ENCODE measurements at places on chromosomes 3 and 15.
A peak's percentile ranks its signal among the peaks of the same experiment; 100 is the strongest.

DNA sequence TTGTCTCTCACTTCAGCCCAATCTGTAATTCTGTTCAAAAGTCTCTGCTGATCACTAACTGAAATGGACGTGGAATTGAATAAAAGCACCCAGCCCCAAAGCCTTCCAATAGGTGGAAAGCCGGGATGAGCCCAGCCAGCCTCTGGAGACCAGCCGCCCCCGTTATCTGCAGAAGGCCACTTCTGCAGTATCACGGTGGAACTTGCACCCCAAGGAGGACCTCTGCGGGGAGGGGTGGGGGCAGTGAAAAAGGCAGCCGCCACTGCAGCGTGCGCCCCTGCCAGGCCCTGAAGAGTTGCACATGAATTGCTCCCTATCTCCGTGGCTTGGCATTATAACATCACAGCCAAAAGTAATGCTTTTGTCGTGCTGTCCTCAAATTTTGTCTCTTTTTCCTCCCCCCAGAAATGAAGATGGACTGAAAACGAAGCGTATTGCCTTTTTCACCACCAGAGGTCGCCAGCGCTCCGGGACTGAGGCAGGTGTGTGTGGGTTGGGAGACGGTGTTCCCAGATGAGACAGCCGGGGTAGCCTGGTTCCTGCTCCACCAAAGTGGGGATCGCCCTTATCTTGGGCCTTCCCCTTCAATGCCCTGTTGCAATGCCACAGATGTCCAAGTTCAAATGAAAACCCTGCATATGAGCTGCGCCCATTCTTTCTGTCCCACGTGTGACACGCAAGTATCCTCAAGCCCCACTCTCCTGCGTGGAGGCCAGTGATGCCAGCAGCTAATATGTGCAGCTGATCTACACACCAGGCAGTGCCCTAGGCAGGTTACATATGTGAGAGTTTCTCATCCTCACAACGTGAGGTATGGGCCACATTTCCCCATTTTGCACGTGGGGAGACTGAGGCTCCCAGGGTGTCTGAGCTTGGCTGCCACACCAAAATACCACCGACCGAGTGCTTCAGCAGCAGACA is 96.0 kb downstream of the LRRK1 start:
- DNase-seq, result peak; percentile 47

DNA sequence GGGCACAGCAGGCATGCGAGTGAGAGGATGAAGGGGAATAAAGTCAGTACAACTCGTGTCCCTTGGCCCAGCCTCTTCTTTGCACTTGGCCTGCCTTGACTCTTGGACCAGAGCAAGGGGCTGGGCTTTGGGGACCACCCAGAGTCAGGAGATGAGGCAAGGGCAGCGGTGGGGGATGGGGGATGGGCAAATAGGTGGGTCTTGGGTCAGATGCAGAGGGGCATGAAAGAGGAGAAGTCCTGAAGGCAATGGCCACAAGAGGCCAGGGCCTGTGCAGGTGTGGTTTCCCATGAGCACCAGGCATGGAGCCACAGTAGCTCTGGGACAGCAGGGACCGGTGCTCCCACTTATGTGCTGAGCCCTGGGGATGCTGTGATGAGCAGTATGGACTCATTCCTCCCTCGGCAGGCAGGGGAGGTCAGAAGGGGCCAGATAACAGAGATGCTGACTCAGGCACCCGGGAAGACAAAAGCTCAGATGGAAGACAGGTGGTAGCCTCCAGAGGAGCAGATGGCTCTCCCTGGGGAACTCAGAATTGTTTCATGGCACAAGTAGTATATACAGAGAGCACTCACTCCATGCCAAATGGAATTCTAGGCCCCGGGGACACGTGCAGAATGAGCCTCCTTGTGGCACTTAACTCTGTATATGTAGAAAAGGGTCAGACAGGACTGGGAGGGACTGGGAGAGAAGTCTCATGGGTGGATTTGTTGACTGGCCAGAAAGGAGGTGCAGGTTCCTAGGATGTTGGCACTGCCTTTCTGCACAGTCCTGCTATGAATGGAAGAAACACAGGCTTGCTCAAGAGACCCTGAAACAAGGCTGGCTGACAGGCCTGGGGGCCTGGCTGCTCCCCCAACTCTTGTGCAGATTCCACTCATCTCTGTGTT is 14.3 kb downstream of the ZBTB47 start:
- DNase-seq, result no peak

GRCh38 chr3:190645932-190646460 is 132.1 kb downstream of the IL1RAP start:
- DNase-seq, result no peak

- no peak for DNase-seq
These were observed 70.4 kb upstream of the GATA2 start for GRCh38 chr3:128563439-128563838.

DNA sequence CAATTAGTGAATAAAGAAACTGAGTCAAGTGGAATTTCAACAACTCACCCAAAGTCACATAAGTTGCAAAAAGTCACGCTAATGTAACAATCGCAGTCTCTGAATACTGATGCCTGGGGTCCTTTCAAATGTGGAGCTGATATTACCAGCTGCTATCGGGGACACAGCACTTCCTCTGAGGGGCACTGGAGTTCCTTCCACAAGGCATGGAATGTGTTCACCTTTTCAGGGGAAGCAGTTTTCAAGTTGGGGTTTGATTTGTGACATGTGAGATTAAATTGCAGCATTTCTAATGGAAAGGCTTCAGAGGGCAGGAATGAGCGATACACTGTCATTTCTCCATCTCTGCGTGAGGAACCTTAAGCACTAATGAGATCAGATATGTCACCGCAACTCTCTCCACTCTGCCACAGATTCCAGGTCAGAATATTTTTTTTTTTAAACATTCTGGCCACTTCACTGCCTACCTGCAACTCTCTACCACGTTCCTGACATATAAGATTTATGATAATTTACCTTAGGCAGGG is 807.2 kb upstream of the CFAP20DC start:
- DNase-seq, result no peak

DNA sequence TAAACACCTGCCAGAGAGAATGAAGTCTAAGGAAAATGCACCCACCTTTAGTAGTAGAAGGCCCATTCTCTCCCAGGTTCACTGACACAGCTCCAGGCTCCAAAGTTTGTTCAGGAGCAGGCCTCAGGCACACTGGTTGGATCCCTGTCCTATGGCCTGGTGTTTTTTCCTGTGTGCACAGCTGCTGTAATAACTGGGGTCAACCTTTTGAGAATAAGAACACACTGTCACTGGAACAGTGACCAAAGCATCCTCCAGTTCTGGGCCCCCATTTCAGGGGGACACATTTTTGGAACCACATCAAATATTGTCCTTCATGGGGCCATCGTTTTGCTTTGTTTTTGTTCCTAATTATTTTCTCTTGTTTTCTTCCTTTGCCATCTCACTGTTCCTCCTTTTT is 95.8 kb downstream of the ARNT2 start:
- DNase-seq, result no peak

- DNase-seq, result no peak
These were observed 47.2 kb upstream of the EIF1B start for GRCh38 chr3:40262331-40262730.

DNA sequence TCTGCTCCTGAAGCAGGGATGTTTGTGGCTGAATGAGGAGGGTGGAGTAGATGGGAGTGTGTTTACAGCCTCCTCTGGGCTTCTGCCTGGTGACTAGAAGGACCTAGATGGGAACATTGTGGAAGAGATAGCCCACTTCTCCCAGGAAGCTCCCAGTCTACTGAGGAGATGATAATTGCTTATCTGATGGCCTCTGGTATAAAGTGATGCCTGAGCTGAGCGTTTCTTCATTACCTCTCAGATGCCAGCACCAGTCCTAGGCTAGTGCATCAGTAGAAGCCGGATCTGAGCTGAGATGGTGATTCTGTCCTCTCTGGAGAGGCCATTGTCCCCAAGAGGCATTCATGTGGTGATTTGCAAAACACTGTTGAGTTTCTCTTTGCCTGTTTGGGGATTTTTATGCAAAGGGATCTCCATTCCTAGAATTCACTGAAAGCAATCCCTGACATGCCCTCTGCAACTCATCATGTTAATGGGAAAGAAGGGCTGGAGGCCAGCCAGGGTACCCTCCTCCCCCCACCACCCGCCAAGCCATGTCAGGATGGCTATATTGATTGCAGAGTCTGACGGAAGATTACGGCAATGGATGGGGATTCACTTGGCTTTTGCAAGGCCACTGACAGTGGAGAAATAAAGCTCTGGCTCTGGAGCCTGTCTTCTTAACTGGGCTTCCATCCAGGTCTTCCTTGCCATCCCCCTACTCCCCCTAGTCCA is 166.4 kb upstream of the ROPN1 start:
- DNase-seq, result no peak

DNA sequence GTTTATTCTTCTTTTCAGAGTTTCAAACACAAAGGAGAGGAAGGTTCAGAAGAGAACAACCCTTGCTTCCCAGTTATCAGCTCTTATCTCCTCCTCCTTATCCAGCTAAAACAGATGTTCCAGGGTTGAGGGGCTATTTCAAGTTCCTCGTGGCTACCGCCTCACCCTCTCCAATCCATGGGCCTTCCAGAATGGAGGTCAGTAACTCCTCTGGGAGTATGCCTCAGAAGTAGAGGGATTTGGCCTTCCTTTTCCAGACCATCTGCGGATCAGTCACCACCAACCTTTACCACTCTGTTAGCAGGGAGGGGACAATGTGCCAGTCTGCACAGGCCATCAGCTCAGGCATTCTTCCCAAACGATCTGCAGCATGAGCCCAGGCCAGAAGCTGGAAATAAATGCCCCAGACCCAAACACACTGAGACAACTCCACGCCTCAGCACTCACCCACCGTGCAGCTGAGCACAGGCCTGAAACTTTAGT is 14.8 kb downstream of the HTR3C start:
- no peak for DNase-seq

DNA sequence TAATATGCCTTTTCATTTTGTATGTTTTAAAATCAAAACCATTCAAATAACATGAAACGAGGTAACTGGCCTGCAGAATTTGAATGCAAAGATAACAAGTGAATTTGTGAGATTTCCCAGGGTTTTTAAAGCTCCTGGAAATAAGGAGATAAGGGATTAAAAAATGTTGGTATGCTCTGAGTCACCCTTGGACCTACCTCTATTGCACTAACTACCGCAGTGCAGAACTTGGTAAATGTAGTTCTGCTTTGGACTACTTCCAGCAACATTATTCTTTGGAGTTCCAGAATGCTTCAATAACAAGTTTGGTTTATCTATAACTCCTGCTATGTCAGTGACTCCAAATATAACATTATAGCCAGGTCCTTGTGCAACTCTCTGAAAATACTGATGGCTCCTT is 201.7 kb downstream of the GAP43 start:
- DNase-seq, result no peak

GRCh38 chr3:121545574-121546455 is at the start of gene POLQ:
Gene POLQ (minus strand): TSS chr3:121545988. CDS start chr3:121545877, 111 bp downstream.
- DNase-seq, result peak; percentile 77

DNA sequence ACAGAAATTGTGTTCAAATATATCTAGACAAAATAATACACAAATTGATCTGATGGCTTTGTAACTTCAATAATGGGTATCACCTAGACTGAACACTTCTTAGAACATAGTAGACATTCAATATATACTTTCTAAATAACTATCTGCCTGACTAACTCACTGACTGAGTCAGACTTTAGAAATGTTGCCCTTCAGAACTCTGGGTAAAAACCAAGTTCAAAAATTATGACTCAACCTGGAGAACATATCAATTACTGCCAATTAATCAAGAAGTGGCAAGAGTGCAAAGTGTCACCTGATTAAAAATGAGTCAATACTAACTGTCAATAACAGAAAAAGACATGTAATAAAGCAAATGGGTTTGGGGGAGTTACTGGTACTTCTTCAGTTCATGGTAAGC is 144.6 kb upstream of the TMCO5A start:
- no peak for DNase-seq

DNA sequence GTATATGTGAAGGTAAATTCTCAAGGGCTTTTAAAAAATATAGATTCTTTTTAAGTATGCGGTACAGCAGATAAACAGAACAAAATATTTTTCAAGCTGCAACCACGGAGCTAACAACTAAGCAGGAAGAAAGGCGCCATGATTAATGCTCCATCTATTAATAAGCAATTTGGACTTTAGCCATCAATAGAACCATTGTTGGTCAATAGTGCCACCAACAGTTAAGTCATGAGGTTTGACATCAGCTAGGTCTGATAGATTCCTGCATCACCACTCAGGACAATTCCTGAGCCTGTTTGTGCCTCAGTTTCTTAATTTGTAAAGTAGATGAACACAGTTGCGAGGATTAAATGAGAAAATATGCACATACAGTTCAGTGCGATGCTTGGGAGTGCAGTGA is 65.1 kb upstream of the FAM3D start:
- DNase-seq, result no peak

- DNase-seq, result no peak
These were observed 88.2 kb downstream of the PLOD2 start for GRCh38 chr3:146072824-146073223.

DNA sequence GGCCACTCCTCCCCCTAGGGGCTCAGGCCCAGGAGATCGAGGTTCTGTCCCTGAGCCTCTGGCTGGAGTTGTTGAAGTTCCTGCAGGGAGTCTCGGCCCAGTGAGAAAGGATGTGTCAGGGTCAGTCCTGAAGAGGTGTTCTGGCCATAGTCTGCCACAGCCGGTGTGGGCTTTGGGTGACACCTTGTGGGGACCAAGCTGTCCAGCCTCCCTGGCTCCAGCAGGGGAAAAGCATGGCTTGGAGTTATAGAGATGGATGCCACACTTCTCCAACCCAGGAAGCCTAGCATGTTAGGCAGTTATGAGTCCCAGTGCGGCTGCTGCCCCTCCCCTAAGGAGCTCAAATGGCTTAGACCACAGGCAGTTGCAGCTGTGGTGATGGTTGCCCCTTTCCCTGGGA is 945.6 kb upstream of the GBE1 start:
- no peak for DNase-seq

DNA sequence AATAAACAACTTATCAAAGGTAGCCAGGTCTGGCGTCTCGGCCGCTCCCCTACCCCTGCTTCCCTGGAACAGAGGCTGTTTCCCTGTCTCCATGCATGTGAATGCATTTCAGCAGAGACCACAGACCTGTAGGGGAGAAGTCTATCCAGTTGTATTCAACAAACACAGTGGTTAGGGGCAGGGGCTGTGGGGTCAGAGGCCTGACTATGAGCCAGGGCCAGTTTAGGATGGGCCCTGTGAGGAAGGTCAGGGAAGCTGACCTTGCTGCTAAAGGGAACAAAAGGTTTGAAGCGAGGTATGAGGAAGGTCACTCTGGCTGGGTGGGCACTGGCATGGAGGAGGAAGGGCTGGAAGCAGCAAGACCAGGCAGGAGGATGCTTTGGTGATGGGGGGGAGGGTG is 184.6 kb downstream of the XXYLT1 start:
- DNase-seq, result no peak

- DNase-seq, result no peak
These were observed 3.8 kb upstream of the USP3 start for GRCh38 chr15:63500265-63501250.

DNA sequence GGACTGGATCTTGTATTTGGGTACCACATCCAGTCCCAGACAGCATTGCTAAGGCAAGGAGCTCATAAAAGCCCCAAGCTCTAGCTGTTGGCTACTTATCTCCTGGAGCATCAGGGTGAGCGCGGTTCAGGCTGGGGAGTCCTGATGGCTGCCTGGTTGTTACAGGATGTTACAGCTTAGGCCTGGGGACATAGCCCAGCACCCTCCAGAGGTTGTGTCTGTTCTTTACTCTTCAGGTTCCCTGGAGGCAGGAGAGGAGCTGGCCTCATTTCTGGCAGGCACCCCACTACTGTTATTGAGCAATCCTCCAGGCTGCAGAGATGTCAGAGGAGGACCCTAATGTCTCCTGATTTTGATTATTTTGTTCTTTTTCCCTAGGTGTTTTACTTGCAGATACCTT is 26.6 kb downstream of the APBA2 start:
- DNase-seq, result no peak

GRCh38 chr3:183927059-183927458 is 42.4 kb upstream of the PARL start:
- DNase-seq, result no peak

Data from activated CD4-positive, CD25-positive, alpha-beta regulatory T cell treated with anti-CD3 and anti-CD28 coated beads, Interleukin-2, amount 50 U/mL, for 16 hours (primary cell).